ENCODE measurements at places on chromosomes 16 and 17.
A peak's percentile ranks its signal among the peaks of the same experiment; 100 is the strongest.

GRCh38 chr16:4318967-4319366 is 3.1 kb downstream of the GLIS2 start:
- DNase-seq: no peak

GRCh38 chr17:71114911-71115668 is 945.8 kb downstream of the KCNJ2 start:
- no peak for DNase-seq

- no peak for DNase-seq
These were observed 5.6 kb downstream of the GLG1 start for GRCh38 chr16:74601126-74601871.

- no peak for DNase-seq
These were observed 29.8 kb downstream of the GPATCH8 start for GRCh38 chr17:44473367-44473766.

DNA sequence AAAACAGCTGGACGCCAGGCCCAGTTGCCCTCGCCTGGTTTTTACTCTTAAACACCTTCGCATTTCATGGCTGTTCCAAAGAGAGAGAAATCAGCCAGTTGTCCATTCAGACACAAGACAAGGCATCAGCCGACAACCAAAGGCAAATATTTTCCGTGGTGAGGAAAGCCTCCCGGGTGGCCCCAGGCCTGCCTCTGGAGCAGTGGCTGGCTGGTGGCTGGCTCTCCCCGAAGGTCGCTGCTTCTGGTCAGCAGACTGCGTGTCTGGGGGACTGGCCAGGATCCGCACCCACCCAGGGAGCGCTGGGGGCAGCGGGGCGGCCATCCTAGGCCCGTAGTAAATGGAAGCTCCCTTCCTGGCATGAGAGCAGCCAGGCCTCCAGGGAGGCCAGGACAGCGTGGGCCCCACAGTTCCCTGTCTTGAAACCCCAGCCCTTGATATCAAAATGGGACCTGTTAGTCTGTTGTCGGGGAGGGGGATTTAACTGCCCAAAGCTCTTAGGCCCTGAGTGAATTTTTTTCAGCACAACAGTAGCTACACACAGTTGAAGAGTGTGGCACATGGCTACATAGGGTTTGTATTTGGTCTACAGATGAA is 57.7 kb downstream of the SREBF1 start:
- DNase-seq: no peak

- DNase-seq: no peak
These were observed 84.1 kb downstream of the IRF8 start for GRCh38 chr16:85983064-85983463.

- DNase-seq: no peak
These were observed 11.1 kb upstream of the FLYWCH1 start for GRCh38 chr16:2900526-2901075.

GRCh38 chr16:89624777-89625761 is 11.6 kb downstream of the DPEP1 start:
- DNase-seq: no peak

- no peak for DNase-seq
These were observed 31.2 kb upstream of the BCAR1 start for GRCh38 chr16:75282466-75283281.

- DNase-seq: no peak
These were observed 3.2 kb upstream of the ELOB start for GRCh38 chr16:2779978-2780898.

DNA sequence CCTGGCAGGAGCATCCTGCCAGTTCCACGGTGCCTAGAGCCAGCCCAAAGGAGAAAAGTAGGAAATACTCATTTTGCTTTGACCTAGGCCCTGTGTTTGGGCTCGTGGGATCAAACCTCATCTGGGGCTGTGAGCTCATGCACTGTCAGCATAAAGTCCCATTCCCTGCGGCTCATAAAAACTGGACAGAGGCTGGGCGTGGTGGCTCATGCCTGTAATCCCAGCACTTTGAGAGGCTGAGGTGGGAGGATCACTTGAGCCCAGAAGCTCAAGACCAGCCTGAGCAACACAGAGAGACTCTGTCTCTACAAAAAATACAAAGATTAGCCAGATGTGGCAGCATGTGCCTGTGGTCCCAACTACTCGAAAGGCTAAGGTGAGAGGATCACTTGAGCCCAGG is 17.9 kb downstream of the ATP6V0D1 start:
- no peak for DNase-seq

GRCh38 chr16:27320261-27321012 is 6.7 kb downstream of the IL4R start:
- DNase-seq: no peak

GRCh38 chr16:57628008-57628781 is at the start of gene ADGRG1:
TSS of gene ADGRG1 (plus strand) at chr16:57628630. CDS start at chr16:57650288, 21,658 bp downstream.
- peak; percentile 78 for DNase-seq

DNA sequence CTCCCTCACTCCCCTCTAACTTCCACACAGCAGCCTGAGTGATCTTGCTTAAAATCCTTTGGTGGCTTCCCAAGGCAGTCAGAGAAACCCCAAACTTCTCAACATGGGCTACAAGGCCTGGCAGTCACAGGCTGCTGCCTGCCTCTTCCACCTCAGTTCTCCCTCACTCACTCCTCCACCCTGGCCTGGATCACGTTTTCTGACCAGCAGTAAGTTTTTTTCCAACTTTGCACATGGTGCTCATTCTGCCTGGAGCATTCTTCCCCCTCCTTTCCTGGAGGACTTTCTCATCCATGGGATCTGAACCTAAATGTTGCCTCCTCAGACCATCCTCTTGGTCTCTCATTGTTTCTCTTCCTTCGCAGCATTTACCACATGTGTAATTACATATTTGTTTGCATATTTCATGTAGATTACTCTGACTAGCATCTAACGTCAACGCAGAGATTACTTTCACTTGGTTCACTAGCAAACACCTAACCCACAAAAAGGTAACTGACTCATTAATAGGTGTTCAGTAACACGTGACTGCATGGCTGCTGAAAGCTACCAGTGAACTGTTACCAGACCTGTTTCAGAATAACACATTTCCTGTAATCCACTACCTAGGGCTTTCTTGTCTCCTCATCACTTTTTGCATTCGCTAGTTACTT is 17.1 kb downstream of the GNA13 start:
- DNase-seq: no peak

DNA sequence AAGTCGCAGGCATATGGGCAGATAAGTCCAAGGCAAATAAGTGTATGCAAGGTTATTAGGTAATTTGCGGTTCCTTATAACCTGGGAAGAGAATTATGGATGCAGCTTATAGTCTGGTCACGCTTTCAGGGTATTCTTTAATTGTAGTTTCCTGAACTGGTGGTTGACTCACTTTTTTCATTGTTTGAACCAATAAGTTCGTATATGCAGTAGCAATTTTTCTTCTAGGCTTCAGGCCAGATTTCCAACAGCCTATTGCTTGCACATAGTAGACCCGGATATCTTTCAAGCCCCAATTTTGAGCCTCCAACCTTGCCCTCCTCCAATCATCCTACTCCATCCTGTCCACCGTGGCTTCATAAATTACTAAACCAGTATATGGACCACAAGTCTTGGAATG is 12.8 kb downstream of the CEP95 start:
- no peak for DNase-seq

- DNase-seq: no peak
These were observed 166.8 kb downstream of the MAP2K6 start for GRCh38 chr17:69581061-69581961.

DNA sequence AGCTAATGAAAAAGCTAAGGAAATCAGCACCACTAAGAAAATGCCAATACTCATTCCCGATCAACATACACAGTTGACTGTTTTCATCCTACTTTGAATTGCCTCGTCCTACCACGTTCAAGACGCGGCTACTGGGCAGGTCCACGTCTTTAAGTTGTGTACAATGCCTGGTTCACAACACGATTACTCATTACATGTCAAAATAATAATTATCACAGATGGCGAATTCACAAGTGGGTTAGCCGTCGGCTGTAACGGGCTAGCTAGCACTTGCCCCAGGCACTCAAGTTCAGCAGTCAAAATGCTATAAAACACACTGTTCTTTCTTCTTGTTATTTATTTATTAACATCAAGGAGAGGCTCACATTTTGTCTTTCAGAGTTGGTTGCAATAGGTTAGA is 124.2 kb downstream of the ZFHX3 start:
- no peak for DNase-seq

DNA sequence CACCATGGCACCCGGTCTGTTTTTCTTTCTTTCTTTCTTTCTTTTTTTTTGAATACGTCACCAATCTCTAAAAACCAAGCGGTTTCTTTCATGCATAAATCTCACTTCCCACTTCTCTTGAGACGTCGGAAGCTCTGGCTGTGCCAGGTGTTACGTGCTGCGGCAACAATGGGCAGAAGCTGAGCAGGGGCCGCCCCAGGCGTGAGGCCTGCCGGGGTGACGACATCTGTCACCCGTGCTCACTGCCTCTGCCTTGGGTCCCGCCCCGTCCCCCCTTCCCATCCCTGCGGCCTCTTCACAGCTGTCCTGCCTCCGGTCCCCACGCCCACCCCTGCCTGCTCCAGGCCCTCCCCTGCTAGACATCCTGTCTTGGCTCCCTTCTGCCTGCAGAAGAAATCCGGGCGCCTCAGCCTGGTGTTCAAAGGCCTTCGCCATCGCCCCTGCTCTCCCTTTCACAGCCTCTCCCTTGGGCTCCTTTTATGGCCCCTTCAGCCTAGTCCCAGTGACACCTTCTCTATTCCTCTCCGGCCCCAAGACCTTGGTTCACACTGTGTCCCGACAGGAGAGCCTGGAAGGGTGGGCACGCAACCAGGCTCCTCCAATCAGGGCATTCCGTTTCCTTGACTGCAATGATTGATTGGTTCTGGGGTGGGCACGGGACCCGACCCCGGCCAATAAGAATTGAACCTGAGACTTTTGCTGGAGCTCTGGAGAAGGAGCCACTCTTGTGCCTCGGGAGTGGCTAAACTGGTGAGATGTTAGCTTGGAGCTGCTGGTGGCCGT is 4.8 kb downstream of the P2RX1 start:
- no peak for DNase-seq

- DNase-seq: no peak
These were observed 63.7 kb downstream of the C16orf95 start for GRCh38 chr16:87253536-87253935.

DNA sequence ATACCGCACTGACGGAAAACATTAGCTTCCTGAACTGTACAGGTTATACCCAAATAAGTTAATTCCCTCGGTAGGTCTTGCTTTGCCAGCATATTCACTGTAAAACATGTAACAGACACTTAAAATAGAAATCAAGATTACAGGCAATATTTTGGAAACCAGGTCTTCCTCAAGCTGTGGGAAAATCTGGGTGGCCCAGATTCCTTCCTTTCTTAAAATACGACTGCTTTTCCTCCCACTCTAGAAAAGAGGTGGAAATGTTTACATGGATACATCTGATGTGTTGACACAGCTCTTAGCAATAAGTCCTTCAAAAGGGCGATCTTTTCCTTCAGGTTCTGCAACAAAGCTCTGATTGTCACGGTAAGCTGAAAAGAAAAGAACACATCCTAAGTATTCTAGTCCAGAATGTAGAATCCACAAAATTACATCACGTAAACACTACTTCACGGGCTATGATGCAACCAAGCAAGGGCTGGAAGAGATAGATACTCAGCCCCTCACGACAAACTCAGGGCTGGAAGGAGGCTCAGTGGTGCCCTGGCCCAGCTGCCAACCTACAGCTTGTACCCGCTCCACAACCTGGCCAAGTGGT is 18.4 kb downstream of the STX8 start:
- DNase-seq: no peak

DNA sequence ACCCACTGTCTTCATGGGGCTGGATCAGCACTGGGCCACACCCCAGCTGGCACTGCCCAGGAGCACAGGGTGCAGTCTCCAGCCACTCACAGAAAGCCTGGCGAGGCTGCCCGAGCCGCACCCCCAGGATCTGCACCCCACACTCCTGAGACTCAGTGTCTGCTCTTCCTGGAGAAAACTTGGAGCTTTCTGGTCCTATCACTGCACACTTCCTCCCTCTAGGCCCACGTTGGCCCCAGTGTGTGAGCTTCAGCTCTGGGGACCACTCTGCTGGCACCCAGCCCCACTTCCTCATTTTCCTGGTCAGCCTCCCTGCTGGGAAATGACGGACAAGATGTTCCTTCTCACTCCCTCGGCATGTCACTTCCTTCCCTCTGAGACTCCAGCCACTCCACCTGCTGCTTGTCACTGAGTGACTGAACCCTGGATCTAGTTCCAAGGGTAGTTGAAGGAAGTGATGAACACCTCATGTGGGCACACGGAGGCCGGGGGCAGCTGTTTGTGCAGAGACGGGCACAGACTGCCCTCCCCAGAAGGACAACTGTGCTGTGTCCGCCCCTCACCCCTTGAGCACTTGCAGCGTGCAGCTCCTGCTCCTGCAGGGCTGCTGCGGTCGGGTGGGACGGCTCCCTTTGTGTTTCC is 29.0 kb downstream of the ZC3H18 start:
- DNase-seq: no peak

GRCh38 chr16:50161950-50162349 is 8.8 kb downstream of the TENT4B start:
- DNase-seq: no peak

DNA sequence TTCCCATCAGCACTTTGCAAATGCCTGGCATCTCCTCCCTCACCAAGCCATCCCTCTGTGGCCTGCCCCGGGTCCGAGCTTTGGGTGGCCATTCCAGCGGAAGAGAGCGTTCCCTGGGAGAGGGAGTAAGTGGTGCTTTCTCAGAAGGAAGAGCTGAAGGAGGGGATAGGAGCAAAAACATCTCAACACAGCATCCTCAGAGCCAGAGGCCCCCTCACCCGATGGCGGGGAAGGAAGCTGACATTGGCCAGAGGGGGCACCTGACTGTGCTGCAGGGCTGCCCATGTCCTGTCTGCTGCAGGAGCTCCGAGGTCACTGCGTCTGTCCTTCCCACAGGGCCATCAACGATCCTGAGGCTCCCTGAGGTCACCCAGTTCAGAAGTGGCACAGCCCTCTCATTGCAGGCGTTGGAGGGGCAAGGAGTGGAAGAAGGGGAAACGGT is 427 bp upstream of the TLCD3B start:
- no peak for DNase-seq

DNA sequence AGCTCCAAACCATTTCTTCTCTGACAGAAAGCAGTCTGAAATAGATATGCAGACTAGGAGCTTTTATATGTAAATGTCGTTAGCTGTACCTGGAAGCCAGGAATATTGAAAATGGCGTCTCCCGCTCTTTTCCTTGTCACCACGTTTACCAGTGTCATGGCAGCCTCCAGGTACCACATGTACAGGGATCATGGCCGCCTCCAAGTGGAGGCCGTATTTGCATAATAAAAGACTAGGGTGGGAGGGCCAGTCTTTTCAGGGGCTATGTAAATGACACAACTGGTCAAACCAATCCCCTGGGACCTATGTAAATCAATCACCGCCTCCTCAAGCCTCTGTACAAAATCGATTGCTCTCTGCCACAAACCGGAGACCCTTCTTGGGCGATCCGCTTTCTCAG is 54.3 kb downstream of the MYOCD start:
- no peak for DNase-seq
